ENCODE measurements at places on chromosomes 1 and 21.

GRCh38 chr1:3863231-3863935 lies 6.1 kb downstream of the DFFB start:
- no peak for DNase-seq

GRCh38 chr1:2067981-2068380 lies 17.8 kb downstream of the PRKCZ start:
- no peak for DNase-seq

DNA sequence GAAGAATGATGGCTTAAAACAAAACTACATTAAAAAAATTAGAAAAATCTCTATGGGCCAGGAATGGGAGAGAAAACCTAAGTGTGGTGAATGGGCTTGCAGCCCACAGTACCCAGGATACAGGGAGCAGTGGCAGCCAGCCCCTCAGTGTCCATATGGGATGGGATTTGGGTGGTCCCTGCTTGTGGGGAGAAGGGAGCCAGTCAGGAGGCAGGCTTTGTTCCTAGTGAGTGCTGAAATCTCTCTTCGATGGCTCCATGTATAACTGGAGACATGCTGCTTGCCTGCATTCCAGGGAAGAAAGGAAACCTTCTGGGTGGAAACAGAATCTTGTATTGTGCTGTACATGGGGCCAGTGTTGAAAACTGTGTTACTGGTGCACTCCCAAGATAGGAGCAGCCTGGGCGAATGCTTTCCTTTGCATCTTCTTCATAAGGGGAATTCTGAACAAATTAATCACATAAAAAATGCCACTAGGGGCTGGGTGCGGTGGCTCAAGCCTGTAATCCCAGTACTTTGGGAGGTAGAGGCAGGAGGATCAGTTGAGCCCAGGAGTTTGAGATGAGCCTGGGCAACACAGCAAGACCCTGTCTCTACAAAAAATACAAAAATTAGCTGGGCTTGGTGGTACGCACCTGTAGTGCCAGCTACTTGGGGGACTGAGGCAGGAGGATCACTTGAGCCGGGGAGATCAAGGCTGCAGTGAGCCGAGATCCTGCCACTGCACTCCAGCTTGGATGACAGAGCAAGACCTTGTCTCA lies 36.0 kb downstream of the PTPRU start:
- DNase-seq, result no peak

DNA sequence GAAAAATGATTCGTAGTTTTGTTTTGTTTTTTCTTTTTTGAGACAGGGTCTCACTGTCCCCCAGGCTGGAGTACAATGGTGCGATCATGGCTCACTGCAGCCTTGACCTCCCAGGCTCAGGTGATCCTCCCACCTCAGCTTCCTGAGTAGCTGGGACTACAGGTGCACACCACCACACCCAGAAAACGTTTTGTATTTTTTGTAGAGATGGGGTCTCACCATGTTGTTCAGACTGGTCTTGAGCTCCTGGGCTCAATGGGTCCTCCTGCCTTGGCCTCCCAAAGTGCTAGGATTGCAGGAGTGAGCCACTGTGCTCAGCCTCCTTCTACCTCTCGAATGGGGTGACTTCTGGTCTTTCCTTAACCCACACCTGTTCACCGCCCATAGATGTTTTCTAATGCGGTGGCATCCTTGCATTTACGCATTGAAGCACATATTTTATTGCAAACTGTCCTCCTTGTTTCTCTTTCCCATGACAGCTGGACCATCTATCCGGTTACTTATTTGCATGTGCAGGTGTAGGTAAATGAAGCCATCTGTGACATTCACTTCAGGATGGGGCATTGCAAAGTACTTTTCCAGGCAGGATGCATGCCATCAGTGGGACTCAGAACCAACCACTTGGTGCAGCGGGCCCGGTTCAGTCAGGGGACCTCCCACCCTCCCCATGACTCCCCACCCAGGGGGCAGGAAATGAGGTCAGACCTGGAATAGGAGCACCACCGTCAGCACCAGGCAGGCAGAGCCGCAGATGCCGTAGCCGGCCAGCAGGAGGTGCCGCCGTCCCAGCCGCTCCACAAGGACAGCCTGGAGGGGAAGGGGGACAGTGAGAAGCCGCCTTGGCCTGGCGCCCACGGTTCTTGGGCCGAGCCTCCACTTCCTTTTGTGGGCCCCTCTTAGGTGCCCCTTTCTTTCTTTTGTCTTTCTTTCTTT lies 16.5 kb downstream of the SLC2A7 start:
- peak; percentile 43 for DNase-seq

DNA sequence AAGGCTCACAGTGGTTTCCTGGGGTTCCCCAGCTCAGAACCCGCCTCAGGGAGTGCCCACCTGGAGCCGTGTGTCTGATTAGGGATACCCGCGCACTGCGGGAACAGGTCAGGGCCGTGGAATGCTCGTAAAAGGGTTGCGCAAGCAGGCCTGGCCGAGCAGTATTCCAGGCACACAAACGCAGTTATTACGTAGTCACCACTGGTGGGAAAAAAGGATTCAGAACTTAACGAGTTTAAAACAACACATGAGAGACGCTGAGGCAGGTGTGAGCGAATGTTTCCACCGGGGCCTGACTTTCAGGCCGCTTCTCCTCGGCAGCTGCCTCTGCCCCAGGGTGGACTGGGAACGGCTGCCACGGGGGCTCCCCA lies 18.2 kb downstream of the PLCH2 start:
- no peak for DNase-seq

- DNase-seq, result peak; percentile 26
Measured at GRCh38 chr1:25729790-25730644, 70.0 kb upstream of the SELENON start.

DNA sequence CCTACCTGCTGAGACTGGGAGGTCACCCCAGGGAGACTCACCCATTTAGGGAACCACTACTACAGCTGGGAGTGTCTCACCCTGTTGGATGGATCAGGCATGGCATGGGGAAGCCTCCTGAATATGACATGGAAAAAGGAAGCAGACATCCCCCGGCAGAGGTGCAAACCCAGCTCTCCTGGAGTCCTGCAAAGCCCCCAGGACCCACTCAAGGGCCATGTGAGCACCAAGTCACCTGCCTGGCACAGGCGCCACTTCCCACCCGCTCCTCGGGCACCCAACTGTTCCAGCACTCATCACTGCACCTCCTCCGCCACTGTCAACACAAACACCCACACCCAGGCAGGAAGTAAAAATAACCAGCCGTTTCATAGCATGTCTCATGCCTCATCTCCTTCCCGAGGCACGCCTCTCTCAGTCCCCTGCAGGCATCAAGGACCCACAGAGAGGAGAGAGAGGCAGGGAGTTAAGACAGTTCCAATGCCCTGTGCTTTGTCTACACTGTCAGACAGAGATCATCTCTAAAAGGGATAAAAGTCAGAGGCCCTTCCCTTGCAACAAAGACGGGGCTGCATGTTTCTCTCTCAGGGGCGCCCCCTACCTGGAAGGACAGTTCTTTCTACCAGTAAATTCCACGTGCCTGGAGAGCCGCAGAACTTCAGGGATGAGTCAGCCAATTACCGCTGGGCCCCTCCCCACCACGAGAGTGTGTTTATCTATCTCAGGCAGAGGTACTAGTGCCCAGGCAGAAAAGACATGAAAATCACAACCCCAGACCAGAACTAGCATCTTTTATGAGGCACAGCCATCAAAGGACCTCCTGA lies 150.1 kb upstream of the SOD1 start:
- DNase-seq, result peak; percentile 65

DNA sequence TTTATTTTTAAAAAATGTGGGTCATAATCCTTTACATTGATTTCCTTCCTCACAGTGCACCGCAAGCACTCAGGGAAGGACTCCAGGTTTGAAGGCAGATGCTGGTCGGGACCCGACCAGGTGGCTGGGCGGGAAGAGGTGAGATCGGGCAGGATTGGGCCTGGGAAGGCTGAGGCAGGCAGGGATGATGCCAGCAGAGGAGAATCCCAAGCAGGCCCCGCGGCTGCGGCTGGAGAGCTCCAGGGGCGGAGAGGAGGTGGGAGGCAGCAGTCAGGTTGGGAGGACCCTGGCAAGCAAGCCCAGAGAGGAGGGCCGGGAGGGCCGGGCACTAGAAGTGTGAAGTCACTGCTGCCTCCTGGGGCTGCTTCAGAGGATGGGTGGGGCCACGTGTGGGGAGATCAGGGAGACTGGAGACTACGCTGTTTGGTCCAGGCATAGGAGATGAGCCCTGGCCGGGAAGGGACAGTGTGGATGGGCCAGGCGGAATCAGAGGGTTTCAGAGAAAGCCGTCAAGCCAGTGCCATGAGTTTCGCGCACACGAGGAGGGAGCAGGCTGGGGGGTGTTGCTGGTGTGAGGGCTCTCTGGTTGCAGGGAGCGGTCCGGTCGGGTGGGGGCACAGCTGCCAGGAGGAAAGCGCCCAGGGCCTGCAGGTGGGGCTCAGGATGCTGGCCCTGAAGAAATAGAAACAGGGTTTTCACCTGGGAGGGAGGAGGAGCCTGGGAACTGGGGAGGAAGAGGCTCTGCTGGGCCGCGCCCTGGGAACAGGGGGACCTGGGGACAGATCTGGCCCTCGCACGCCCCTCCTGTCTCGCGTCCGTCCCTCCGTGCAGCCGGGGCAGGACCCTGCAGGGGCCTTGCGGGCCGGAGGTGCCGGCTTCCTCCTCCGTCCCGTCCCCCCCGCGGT lies 888 bp upstream of the COL18A1 start:
- no peak for DNase-seq

DNA sequence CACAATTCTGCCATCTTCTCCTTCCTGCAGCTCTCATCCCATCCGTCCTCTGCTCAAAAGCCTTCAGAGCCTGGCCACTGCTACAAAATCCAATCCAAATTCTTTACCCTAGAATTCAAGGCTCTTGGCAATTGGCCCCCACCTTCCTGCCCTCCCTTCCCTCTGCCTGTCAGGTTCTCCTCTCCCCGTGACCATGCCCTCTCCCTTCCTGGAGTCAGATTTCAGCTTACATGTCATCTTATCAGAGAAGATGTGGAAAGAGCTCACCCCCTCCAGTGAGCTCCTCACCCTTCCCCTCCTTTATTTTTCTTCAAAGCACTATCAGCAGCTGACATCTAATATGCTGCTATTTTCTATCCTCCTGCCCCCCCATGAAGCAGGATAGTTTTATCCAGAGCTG lies 86.9 kb downstream of the GRIK3 start:
- DNase-seq, result peak; percentile 26

DNA sequence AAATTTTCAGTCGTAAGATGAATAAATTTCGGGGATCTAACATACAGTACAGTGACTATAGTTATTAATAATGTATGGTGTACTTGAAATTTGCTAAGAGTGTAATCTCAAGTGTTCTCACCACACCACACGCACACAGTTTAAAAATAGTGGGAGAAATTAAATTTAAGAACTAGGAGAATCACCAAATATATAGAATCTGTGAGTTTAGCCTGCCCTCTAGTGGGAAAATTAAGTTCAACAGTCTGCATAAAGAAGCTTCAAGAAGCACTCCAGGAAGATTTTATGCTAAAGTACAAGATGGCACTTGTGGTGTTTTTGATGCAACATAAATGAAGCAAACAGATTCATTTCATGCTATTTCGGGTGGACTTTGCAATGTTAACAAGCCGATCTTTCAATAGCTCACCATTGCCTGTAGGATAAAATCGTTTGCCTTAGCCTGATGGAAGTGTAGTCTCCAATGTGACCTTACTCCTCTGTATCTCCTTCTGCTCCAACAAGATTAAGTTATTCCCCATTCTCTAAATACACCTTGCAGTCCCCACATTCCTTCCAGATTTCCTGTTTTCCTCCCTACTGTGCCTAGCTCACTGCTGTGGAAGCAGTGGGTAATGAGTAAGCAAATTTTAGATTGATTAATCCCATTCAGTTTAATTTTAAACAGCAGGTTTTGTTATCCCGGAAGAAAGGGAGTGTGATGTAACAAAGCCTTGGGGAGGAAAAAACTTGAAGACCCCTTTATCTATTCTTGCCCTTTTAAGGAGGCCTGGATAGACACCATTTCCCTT lies 8.7 kb upstream of the PIK3C2B start:
- peak; percentile 84 for DNase-seq

- DNase-seq, result no peak
Measured at GRCh38 chr1:17617787-17618557, 78.5 kb downstream of the ARHGEF10L start.

Measured in NCI-H82 (cell line).